CD4-positive, alpha-beta T cell treated with Interleukin-15 for 1 hour (primary cell): ENCODE measurements at places on chromosomes 13 and 19.
A peak's percentile ranks its signal among the peaks of the same experiment; 100 is the strongest.

DNA sequence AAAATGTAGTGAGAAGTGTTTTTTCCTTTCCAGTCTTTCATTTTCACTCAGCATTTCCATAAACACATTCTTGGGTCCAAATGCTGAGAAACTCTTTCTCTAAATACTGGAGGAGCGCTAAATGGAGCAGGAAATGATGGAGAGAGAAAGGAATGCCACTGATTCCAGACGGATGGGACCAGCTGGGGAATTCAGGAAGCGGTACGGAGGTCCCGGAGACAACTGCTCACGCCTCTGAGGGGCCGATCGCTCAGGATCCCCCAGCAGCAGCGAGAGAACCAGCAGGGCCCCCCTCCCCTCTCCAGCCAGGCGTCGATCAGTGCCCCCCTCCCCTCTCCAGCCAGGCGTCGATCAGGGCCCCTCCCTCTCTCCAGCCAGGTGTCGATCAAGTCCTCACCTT lies 13.2 kb downstream of the RASA3 start:
- no peak for DNase-seq

GRCh38 chr13:100636441-100636840 lies 38.2 kb downstream of the TMTC4 start:
- no peak for DNase-seq

DNA sequence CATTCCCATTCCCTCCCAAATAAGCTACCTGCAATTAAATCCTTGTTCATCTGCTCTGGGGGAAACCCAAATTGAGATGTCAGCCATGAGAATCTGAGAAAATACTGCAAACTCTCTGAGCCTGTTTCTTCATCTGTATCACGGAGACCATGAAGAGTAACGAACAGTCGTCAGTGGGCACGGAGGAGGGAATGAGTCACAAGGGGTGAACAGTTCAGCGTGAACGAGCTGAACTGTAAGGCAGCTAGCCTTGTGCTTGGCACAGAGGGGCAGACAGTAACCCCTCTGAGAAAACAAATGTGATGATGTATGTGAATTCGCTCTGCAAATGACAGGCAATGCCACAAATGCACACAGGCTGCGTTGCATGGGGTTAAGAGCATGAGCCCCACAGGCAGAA lies 288.7 kb downstream of the FOXO1 start:
- DNase-seq = no peak

GRCh38 chr13:79560954-79561353 lies 80.0 kb downstream of the NDFIP2 start:
- no peak for DNase-seq

DNA sequence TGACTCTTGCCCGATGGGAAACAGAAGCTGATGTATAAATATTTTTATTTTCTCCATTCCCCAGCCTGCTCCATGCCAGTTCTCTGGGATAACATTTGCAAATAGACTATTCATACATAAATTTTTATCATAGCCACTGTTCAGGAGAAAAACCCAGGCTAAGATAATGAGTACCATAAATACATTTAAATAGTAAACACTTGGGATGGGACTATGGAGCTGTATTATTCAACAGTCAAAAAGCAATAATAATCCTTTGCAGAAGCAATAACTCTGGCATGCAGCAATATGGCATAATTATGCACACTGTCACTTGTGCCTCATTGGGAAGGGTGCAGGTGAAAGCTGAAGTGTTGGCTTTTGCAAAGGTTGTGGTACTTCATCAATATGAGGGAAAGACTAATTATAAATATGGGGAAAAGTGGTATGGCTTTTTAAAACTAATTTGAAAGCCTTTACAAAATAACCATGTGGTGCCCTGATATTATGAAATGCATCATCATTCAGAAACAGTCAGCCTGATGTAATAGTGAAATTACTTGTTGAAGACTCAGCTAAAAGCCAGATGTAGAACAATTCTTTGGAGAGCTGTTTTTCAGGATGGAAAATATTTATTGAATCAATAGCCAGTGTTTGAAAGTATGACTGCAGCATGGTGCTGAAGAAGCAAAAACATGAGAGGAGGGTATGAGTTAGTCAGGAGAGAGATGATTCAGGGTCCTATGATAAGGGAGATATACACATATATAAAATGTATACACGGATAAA lies 2476.7 kb downstream of the PCDH9 start:
- DNase-seq = no peak

DNA sequence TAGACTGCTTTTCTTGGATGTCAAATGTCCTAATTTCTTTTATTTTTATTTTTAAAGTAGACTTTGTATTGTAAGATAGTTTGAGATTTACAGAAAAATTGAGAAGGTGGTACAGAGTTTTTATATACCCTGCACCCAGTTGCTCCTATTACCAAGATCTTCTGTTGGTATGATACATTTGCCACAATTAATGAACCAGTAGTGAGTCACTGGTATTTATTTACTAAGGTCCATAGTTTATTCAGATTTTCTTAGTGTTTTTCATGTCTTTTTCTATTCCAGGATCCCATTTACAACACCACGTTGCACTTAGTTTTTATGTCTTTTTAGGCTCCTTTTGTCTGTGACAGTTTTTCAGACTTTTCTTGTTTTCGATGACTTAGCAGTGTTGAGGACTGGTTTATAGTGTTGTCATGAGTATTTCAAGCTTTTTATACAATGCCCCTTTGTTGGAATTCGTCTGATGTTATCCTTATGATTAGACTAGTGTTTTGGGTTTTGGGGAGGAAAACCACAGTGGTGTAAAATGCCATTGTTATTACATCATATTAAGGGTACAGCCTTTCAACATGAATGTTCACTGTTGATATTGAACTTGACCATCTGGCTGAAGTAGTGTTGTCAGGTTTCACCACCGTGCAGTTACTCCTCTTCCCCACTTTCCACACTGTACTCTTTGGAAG lies 35.9 kb downstream of the COG3 start:
- DNase-seq = no peak

GRCh38 chr13:39407786-39408185 lies 195.2 kb downstream of the LHFPL6 start:
- no peak for DNase-seq

DNA sequence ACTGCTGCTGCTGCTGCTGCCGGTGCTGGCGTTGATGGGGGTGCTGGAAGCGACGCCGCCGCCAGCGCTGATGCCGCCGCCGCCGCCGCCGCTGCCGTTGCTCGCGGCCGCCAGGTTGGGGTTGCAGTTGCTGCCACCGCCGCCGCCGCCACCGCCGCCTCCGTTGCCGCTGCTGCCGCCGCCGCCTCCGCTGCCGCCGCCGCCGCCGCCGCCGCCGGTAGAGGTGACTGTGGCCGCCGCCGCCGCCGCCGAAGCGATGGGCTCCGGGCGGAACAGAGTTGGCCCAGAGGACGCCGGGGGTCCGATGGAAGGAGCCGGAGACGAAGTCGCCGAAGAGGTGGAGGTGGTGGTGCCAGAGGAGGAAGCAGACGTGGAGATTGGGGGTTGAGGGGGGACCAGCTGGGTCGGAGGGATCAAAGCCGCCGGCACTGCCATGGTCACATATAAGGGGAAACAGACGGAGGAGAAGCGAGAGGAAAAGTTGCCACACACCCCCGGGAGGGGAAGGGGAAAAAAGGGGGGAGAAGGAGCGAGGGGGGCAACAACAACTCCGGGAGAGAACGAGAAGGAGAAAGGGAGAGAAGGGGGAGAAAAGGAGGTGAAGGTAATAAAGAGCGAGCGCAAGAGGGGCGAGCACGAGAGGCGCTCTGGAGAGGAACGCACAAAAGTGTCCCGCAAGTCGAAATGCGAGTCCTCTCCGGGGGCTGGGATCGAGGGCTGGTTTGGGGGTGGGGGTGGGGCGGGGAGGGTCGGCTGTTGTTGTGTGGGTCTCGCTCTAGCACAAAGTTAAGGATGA lies 471 bp downstream of the DACH1 start:
- DNase-seq = peak; percentile 16
